Endodermal cell (in vitro differentiated cells): ENCODE measurements at places on chromosomes 11 and 22. TPM values are rescaled to one million over a fixed set of nuclear protein-coding genes. Genes with fewer than 3 reads are reported as not detected.
A peak's percentile ranks its signal among the peaks of the same experiment; 100 is the strongest.

Gene APOA5
- not detected in 2 replicates for total RNA-seq

DNA sequence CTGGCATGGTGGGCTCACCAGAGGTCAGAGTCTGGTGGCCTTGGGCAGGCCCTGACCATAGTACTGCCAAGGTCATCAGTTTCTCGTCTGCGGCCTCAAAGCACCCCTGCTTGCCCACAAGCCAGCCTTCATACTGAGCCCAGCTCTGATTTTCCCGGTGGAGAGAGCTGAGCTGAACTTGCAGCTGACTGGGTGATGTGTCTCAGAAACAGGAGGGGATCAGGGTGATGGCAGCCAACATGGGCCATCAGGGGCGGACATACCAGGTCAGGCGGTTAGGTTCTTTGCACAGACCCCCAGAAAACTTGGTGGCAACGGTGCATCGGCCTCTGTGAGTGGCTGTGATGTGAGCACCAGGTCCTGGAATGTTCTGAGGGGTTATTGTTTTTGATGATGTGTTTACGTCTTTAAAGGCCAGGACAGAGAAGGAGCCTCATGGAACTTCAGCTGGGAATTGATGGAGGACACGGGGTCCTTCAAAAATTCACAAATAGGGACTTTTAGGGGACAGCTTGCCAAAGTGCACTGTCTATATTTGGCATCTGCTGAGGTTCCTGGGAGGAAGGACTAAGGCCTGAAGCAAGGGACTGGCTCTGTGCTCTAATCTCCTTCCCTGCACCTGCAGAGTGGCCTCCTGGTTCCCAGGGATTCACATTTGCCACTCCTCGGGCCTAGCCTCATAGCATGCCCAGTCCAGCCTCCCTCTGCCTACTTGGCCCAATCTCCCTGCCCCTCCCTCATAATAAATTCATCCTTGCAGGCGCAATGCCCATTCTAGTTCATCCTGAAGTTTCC lies 131.2 kb downstream of the OSBP2 start:
- no peaks in the 10 kb centered on the region for H3K36me3 ChIP-seq
- H3K27ac ChIP-seq = no peak overlapping the region
- DNase-seq = no peak
- no peak overlapping the region for H3K4me3 ChIP-seq
- H3K27me3 ChIP-seq = peaks cover 39% of the 10 kb centered on the region

- H3K27me3 ChIP-seq = no peaks in the 10 kb centered on the region
- H3K27ac ChIP-seq = no peak overlapping the region
- no peaks in the 10 kb centered on the region for H3K36me3 ChIP-seq
- no peak for DNase-seq
Observed at GRCh38 chr22:23772315-23772648, 367 bp upstream of the MMP11 start.

GRCh38 chr11:62601122-62601371 lies 618 bp downstream of the MTA2 start:
- H3K4me3 ChIP-seq = peak overlapping the region; percentile 96
- H3K27me3 ChIP-seq = peaks cover 11% of the 10 kb centered on the region
- H3K27ac ChIP-seq = peak overlapping the region; percentile 83
- H3K36me3 ChIP-seq = peaks cover 37% of the 10 kb centered on the region

GRCh38 chr22:40036591-40037225 lies 42.0 kb downstream of the FAM83F start:
- peak; percentile 89 for DNase-seq
- no peak overlapping the region for H3K4me3 ChIP-seq
- H3K4me1 ChIP-seq = no peaks in the 10 kb centered on the region
- peaks cover 40% of the 10 kb centered on the region for H3K27me3 ChIP-seq
